Mucosa of gallbladder (tissue), 1 donor: ENCODE measurements at places on chromosomes 11 and 22.

GRCh38 chr11:57311109-57311936 lies 13.4 kb downstream of the TNKS1BP1 start:
- DNase-seq, result peak; percentile 93

GRCh38 chr22:42725606-42726355 lies 5.1 kb upstream of the A4GALT start:
- no peak for DNase-seq

DNA sequence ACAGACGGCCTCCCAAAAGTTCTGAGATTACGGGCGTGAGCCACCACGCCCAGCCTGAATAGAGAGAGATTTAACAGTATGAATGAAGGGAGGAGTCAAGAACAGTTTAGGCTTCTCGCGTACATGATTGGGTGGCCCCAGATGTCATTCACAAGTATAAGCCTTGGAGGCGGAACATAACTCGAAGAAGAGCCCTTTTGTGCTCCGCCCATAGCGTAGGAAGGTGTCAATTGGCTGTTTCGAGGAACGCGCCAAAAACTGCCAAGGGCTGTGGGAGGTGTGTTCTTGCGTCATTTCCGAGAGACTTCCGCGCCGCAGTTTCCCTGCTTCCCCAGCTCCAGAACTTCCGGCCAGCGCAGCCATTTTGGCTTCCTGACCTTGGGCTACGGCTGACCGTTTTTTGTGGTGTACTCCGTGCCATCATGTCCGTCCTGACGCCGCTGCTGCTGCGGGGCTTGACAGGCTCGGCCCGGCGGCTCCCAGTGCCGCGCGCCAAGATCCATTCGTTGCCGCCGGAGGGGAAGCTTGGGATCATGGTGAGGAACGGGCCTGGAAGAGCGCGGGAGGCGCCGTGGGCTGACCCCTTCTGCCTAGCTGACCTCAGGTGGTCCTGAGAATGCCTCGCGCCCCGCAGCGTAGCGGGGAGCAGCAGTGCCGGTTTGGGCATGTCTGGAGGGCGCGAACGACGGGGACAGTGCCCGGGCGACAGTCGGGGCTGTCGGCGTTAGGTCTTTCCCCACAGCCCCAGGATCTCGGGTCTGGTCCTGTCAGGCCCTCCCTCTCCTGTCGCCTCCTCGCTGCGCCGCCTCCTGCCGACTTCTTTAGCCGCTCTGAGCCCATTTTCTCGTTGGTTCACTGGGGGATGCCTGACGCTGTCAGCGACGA lies at the start of gene COX8A:
Gene COX8A (plus strand): TSS at position 362 of the 885 bp plus-strand sequence. CDS start 61 bp downstream, at position 423.
- peak; percentile 99 for DNase-seq

DNA sequence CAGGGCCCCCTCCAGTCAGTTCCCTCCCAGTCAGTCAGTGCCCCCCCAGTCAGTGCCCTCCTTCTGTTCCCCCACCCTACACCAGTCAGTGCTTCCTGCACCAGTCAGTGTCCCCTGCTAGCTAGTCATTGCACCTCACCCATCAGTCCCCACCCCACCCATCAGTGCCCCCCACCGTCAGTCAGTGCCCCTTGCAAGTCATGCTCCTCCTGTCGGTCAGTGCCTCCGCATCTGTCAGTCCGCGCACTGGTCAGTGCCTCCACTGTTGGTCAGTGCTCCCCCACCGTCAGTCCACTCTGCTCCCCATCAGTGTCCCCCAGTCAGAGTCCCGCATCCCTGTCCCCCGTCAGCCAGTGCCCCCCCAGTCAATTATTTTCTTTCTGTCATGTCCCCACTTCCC lies 3.3 kb downstream of the PPP6R2 start:
- DNase-seq, result no peak

DNA sequence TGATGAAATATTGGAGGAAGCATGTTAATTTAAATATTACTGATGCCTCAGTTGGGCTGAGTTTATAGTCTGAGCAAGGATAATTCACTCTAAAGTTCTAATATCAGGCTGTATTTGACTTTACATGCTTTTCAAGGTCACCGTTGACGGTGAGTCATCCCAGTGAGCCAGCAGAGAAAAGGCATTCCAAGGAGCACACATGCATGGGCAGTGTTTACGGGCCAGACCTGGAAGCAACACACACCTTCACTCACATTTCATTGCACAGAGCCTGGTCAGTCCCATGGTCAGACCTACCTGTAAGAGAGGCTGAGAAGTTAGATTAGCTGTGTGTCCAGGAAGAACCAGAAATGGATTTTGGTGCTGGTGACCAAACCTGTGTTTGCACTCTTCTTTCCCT lies 53.5 kb downstream of the COMMD9 start:
- no peak for DNase-seq

DNA sequence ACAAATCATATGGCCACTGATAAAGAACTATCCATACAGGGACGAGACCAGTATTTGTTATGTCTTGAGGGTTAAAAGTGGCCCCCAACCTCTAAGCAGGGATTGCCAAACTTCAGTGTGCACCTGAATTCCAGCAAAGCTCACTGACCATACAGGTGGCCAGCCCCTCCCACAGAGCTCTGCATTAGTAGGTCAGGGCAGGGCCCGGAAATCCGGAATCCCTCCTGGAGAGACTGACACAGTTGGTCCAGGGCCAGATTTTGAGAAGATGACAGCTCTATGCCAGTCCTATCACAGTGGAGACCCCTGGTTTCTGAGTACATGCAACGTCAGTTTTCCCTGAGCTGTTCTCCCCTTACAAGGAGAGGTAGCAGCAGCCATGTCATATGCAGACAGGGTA lies 20.8 kb downstream of the VPS37C start:
- DNase-seq, result no peak
